Smooth muscle cell of the pulmonary artery (primary cell): ENCODE measurements at places on chromosomes 13 and 19. TPM values are rescaled to one million over a fixed set of nuclear protein-coding genes. Genes with fewer than 3 reads are reported as not detected.

The ARL11 gene
- total RNA-seq = not detected in 2 replicates

The SPC24 gene
- 9.3 and 16.2 TPM in 2 replicates for total RNA-seq

The PNKP gene
- total RNA-seq = 28.7 and 45.7 TPM in 2 replicates

The N4BP2L1 gene
- 2.8 and 5.5 TPM in 2 replicates for total RNA-seq

The CAMSAP3 gene
- total RNA-seq = not detected in 2 replicates

The FUT2 gene
- not detected in 2 replicates for total RNA-seq

The PGLYRP1 gene
- not detected in 2 replicates for total RNA-seq

The ZNF208 gene
- total RNA-seq = 0.13 and 0.33 TPM in 2 replicates

The IGFL3 gene
- not detected in 2 replicates for total RNA-seq

The HS6ST3 gene
- 0.20 and 1.4 TPM in 2 replicates for total RNA-seq

The ZNF570 gene
- 9.3 and 9.8 TPM in 2 replicates for total RNA-seq

The EEF1AKMT1 gene
- total RNA-seq = 5.1 and 5.9 TPM in 2 replicates

The SIGLEC14 gene
- total RNA-seq = not detected in 2 replicates

The HPN gene
- total RNA-seq = 0.07 TPM in 1 of 2 replicates, not detected in the other

The SIGLEC12 gene
- not detected in 2 replicates for total RNA-seq

The TEX101 gene
- not detected in 2 replicates for total RNA-seq

The ZNF563 gene
- total RNA-seq = 4.7 and 5.0 TPM in 2 replicates

The LPAR6 gene
- 7.9 and 14.3 TPM in 2 replicates for total RNA-seq

The CD22 gene
- 0.40 and 0.78 TPM in 2 replicates for total RNA-seq

The MEDAG gene
- 21.9 and 54.2 TPM in 2 replicates for total RNA-seq

The PCDH8 gene
- total RNA-seq = not detected in 2 replicates

The SIRT6 gene
- 13.4 and 13.8 TPM in 2 replicates for total RNA-seq

The SPRED3 gene
- total RNA-seq = 3.0 and 6.0 TPM in 2 replicates

The SIGLEC10 gene
- total RNA-seq = not detected in 2 replicates

The KASH5 gene
- total RNA-seq = not detected in 2 replicates

The PAN3 gene
- total RNA-seq = 17.1 and 19.9 TPM in 2 replicates

The ZSCAN4 gene
- 0.07 TPM in 1 of 2 replicates, not detected in the other for total RNA-seq

The ZNF382 gene
- total RNA-seq = 9.6 and 13.1 TPM in 2 replicates

The TOMM40 gene
- 32.3 and 45.9 TPM in 2 replicates for total RNA-seq
